ENCODE measurements at places on chromosomes 7 and 10. TPM values are rescaled to one million over a fixed set of nuclear protein-coding genes. Genes with fewer than 3 reads are reported as not detected.

- DNase-seq, result no peak
Observed at GRCh38 chr7:18997477-18998150, 119.8 kb downstream of the TWIST1 start.

GRCh38 chr7:51000956-51001355, 218.3 kb upstream of the GRB10 start:
- peak; percentile 10 for DNase-seq

- peak; percentile 24 for DNase-seq
Observed at GRCh38 chr10:59805014-59805413, 51.8 kb upstream of the MRLN start.

DNA sequence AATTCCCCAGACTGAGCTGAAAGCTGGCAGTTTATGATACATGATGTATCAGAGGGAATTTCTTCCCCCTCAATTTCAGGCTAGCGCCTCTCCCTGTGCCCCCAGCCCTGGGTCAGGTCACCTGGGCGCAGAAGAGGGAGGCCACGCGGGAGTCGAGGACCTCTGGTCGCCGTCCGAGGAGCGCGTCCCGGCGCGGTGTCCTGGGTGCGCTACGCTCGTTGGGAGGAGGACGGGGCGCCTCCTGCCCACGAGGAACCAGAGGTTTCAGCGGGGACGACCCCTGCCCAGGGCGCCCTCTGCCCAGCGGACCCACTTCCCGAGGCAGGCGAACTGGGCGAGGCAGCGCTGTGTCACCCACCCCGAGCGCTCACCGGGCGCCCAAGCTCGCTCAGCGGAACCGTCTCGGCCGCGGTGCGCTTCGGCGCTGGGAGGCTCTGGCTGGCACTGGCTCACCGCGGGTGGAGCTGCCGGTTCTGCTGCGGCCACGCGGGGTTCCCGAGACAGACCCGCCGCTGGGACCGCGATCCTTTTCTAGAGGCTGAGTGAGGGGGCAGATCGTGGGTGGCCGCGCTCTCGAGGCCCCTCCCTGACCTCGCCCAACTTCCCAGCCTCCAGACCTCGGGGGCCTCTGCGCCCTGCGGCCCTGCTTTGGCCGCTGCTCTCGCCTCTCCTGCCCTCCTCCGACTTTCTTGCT, at the start of gene FAM237B:
Gene FAM237B (minus strand): TSS at position 504 of the 694 bp plus-strand sequence. CDS start 1,556 bp downstream, outside the sequence.
- peak; percentile 20 for DNase-seq

DNA sequence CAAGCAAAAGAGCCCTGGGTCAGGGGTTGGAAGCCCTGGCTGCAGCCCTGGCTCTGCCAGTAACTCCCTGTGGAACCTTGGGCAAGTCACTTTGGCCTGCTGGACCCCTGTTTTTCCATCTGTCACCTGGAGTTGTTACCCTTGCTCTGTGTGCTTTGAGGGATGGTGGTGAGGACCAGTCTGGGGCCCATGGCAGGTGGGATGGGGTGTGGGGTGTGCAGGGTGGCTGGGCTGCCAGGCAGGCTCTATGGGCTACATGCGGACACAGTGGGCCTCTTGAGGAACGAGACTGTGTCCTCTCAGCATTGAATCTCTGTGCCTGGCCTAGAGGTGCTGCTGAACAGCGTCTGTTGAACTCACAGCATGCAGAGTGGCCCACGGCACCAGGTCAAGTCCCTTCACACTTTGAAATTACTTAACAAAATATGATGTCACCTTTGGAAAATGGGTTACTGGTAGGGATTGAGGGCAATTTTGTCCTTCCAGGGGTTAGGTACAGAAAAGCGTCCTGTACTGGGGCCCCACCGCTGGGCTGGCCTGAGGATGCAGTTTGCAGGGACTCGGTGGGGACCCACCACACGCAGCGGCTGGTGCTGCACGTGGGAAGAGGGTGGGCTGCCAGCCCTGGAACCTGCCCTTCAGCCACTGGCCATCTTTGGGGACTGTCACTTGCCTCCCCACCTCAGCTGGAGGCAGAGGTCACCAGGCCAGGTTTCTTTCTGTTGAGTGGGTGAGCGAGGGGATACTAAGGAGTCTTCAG, 45.3 kb downstream of the PRF1 start:
- DNase-seq, result no peak

Gene NRCAM
- 1.2 TPM for total RNA-seq

Gene OPN1SW
- not detected for total RNA-seq

GRCh38 chr10:50439187-50439586, 184.6 kb downstream of the SGMS1 start:
- no peak for DNase-seq

DNA sequence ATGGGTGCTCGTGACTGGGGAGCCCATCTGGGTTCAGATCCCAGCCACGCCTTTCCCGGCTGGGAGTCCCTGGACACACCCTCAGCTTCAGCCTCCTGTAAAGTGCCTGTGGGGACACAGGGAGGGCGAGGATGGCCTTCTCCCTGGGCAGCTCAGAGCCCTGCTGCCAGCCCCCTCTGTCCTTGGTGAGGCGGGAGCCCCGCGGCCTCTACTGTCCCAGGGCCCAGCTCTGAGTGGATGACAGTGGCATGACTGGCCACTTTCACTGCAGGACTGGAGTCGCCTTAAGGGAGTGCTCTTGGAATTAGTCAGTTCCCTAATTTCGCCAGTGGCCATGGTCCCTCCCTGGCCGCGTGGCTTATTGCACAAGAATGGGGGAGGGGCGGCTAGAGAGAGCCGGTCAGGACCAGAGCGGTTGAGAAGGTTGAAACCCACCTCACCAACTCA, 4.6 kb downstream of the BRI3 start:
- peak; percentile 40 for DNase-seq

GRCh38 chr7:11228515-11228914, 254.8 kb downstream of the PHF14 start:
- peak; percentile 4 for DNase-seq

- DNase-seq, result no peak
Observed at GRCh38 chr10:129970465-129971364, 6.6 kb upstream of the EBF3 start.

- peak; percentile 30 for DNase-seq
Observed at GRCh38 chr7:22833957-22834356, 11.3 kb upstream of the TOMM7 start.

Gene TAS2R41
- not detected for total RNA-seq

Gene RAB11FIP2
- 5.0 TPM for total RNA-seq

GRCh38 chr10:90007226-90007625, 305.8 kb downstream of the KIF20B start:
- DNase-seq, result no peak

Gene FXYD4
- not detected for total RNA-seq

DNA sequence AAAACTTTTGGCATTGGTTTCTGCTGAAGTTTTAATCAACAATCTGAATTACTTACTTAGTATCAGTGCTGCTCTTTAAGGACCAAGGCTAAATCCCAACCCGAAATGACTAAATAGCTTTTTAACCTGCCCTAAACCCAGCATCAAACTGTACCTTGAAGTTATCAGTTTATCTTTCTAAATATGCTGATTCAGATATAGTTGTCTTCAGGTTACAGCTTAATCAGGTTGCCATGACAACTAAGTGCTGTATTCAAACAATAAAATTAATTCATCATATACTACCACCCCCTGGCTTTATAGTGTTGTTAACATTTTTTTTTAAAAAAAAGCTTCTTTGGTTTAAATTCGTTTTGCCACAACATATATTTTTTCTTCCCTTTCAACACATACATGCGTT, 239.6 kb downstream of the TWIST1 start:
- no peak for DNase-seq

DNA sequence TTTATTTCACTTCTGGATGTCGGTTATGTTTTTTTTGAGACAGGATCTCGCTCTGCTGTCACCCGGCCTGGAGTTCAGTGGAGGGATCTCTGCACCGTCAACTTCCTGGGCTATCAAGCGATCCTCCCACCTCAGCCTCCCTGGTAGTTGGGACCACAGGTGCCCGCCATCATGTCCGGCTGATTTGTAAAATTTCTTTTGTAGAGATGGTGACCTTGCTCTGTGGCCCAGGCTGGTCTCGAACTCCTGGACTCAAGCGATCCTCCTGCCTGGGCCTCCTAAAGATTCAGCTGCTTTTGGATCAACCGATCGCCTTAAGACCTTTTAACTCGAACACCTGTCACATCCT, 606 bp upstream of the RABGEF1 start:
- peak; percentile 22 for DNase-seq

Gene ADIRF
- total RNA-seq, result 10.1 TPM

DNA sequence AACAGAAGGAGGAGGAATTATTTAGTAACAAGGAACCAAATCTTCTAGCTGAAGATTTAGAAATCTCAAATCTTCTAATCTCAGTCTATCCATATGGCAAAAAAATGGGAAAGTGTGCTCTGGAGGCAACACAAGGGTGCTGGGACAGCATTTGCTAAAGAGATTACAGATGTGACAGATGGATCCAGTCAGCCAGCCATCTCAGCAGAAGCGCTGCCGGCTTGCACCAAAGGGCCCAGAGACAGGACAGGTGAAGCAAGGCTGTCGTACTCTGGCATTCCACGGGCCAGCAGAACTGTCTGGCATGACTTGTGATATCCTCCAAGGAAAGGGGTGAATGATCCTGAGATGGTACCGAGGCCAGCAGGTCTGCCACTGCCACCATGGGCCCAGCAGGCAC, 45.7 kb upstream of the GJD4 start:
- no peak for DNase-seq

DNA sequence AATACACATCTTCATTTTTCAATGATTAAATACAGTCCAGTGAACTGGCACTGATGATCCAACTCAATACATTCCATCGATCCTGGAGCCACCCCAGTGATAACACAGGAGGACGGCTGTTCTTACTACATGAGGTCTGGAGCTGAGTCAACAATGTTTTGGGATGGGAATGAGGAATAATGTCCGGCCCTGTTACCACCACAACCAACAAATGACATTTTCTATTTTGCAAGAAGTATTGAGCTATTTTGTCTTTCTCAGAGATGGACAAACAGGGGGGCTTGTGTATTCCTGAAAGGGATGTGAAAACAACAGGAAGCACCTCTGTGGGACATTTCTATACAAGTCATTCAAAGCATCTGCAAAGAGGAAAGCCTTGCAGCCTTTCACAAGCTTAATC, 249.2 kb downstream of the PARD3 start:
- no peak for DNase-seq

DNA sequence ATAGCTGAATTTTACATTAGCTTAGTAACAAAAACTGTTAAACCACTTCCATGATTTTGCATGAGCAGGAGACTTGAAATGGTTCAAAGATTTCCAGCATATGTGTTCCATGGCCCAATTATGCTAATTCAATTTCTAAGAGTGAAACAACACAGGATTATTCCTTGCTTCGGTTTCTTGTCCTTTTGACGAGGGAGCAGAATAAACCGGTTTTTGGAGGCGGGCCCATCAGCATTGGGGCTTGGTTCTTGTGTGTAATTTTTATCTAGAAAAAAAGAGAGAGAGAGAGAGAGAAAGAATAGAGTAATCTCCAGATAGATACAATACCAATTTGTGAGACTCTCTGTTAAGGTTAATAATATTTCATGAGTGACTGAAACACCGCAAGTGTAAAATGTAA, 159.5 kb upstream of the ETV1 start:
- DNase-seq, result no peak

DNA sequence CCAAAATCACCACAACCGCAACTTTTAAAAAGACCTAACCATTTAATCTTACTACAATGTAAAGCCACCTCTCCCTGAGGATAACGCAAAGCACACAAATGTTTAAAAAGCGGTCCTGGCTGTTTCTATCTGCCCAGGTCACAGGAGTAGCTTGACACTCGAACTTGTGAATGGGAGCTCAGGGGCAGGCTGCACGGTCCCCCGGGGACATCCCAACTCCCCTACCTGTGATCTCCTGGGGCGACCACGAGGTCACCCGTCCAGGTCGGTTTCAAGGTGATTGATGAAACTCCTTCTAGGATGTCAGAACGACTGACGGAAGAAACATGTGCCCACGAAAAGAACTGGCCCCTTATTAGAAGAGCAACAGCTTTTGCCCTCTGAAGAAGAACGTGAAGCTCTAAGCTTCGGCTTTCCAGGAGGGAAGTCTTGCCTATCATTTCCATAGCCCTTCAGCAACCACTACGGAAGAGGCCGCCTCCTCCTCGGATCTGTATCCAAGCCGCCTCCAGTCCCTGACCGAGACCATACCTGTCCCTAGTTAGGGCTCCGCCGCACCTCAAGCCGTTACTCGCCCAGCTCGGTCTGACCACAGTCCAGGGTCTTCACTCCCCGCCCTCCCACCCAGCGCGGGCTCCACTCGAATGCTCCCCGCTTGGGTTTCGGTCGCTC, 459 bp downstream of the CYCS start:
- peak; percentile 37 for DNase-seq

Gene TUBGCP2
- total RNA-seq, result 32.0 TPM

Gene AKR1C4
- total RNA-seq, result not detected

DNA sequence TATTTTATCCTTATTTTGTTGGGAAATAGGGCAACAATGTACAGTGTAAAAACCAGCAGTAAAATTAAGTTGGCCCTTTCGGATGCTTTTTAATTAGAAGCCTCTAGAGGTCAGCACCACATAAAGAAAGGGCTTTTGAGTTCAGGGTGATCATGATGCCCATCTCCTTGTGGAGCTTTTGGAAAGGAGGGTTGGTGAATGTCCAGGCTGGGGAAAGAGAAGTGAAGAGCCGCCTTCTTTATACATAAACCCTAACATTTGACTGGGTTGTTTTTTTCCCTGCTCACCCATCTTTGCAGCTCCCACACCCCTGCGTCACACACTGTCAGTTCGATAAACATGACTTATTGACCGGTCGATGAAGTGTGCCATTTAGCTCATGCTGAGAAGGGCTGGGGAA, 29.8 kb downstream of the MTURN start:
- DNase-seq, result peak; percentile 72

DNA sequence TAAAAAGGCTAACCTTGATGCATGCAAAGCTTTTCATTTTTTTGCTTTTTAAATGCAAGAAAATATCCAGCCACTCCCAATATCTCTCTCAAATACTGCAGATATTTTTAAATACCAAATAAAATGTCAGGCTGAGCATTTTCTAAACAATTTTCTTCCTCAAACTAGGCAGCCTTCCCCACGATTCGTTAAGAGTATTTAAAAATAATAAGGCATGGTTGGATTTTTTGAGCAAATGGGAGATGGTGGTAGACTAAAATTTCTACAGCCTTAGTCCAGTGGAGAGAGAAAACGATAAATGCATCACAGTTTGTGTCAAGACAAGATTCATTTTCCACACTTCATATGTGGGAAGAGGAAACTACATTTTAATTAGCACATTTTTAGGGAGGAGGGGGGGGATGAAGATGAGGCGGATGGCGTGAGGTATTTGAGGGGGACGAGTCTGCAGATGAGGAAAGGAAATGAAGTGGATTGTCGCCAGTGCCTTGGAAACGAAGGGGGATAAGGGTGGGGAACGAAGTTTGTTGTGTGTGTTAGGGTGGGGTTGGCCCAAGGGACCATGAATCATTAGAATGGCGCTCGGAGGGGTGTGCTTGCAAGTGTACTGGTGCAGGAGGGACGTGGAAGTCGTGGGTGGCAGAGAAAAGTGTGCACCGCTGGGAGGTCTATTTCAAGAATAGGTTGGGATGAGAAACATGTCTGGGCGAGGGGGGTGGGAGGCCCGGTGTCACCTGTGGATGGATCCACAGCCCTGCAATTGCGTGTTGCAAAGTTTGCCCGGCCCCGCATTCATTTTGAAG, 1.2 kb upstream of the ADD3 start:
- DNase-seq, result peak; percentile 9

GRCh38 chr7:129859183-129859582, 93.6 kb downstream of the UBE2H start:
- DNase-seq, result no peak

Gene PLXNA4
- total RNA-seq, result 6.9 TPM
